ENCODE measurements at places on chromosomes 12 and 14. TPM values are rescaled to one million over a fixed set of nuclear protein-coding genes. Genes with fewer than 3 reads are reported as not detected.
A peak's percentile ranks its signal among the peaks of the same experiment; 100 is the strongest.

GRCh38 chr12:53502983-53503728 lies 2.1 kb downstream of the TARBP2 start:
- H3K4me1 ChIP-seq: peaks cover 55% of the 10 kb centered on the region
- H3K27ac ChIP-seq: peak overlapping the region; percentile 97
- no peaks in the 10 kb centered on the region for H3K36me3 ChIP-seq
- H3K4me3 ChIP-seq: no peak overlapping the region
- no peaks in the 10 kb centered on the region for H3K27me3 ChIP-seq

DNA sequence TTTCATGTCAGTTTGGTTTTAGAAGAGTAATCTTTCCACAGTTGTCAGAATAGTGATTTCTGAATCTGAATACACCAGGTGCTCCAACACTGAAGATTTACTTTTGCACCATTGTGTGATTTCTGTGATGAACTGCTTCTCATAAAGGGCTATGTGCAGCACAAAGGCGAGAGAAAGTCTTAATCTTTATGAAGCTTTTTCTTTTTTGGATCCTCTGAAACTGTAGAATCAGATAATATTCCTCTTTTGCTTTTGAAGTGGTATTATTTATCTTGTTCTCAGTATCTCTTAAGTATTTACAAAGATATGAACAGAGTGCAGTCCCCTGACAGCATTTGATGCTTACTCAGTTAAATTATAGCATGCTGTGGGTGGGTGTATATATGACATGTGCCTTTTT lies 207.8 kb downstream of the NAV3 start:
- no peaks in the 10 kb centered on the region for H3K27me3 ChIP-seq
- H3K36me3 ChIP-seq: no peaks in the 10 kb centered on the region
- H3K4me3 ChIP-seq: no peak overlapping the region

GRCh38 chr12:75000120-75000519 lies 209.5 kb downstream of the KCNC2 start:
- H3K4me1 ChIP-seq: no peaks in the 10 kb centered on the region
- no peaks in the 10 kb centered on the region for H3K36me3 ChIP-seq
- DNase-seq: no peak

DNA sequence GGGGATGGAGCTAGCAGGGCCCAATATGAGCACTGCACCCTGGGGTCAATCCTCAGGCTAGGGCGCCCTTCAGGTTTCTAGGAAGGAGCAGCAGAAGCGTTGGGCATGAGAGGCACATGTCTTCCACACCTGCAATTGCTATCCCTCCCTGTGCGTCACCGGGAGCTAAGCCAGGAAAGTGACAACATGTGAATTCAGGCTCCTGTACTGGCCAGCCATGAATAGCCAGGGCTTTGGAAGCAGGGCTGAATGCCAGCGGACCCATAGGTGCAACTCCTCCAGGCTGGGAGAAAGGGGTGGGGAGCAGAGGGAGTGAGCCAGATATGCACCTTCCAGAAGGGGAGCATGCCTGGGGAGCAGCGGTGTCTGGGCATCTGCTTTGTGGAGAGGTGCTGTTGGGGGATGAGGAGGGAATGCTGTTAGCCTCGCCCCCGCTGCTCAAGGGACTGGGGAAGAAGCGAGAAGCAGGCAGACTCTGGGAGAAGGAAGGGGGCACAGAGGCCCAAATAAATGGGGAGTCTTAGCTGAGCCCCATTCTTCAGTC lies 6.1 kb downstream of the HOXC5 start:
- no peak overlapping the region for H3K27ac ChIP-seq
- no peak overlapping the region for H3K4me3 ChIP-seq
- H3K27me3 ChIP-seq: no peaks in the 10 kb centered on the region
- no peaks in the 10 kb centered on the region for H3K36me3 ChIP-seq
- no peak for DNase-seq
- peaks cover 4% of the 10 kb centered on the region for H3K4me1 ChIP-seq

DNA sequence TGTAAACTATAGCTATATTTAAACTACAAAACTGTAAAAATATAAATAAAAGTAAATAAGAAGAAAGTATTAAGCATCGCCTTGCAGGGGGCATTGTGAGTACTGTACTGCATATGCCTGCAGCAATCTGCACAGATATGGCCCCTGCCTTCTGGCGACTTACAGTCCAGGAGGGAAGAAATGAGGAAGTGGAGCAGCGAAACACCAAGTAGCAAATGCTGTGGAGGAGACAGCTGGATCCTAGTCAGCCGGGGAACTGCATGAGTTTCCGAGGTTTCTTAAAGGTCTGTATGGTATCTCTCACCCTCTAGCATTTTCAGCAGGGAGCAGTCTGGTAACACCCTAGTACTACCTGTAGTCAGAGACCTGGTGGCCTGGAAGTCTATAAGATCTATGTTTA lies 256.9 kb downstream of the CACNA1C start:
- no peaks in the 10 kb centered on the region for H3K27me3 ChIP-seq
- H3K36me3 ChIP-seq: no peaks in the 10 kb centered on the region
- no peak for DNase-seq
- no peak overlapping the region for H3K4me3 ChIP-seq
- H3K4me1 ChIP-seq: no peaks in the 10 kb centered on the region

- DNase-seq: no peak
- no peaks in the 10 kb centered on the region for H3K36me3 ChIP-seq
- H3K27me3 ChIP-seq: no peaks in the 10 kb centered on the region
- no peaks in the 10 kb centered on the region for H3K4me1 ChIP-seq
- no peak overlapping the region for H3K27ac ChIP-seq
Observed at GRCh38 chr14:54591461-54591860, 24.5 kb downstream of the SAMD4A start.

- no peaks in the 10 kb centered on the region for H3K27me3 ChIP-seq
- no peak overlapping the region for H3K4me3 ChIP-seq
- no peaks in the 10 kb centered on the region for H3K36me3 ChIP-seq
- H3K4me1 ChIP-seq: peaks cover 10% of the 10 kb centered on the region
Observed at GRCh38 chr12:104281636-104282035, 21.9 kb upstream of the EID3 start.

GRCh38 chr12:127546721-127547505 lies 720.1 kb upstream of the TMEM132C start:
- H3K27ac ChIP-seq: no peak overlapping the region
- no peak overlapping the region for H3K4me3 ChIP-seq
- H3K4me1 ChIP-seq: no peaks in the 10 kb centered on the region
- no peaks in the 10 kb centered on the region for H3K27me3 ChIP-seq

DNA sequence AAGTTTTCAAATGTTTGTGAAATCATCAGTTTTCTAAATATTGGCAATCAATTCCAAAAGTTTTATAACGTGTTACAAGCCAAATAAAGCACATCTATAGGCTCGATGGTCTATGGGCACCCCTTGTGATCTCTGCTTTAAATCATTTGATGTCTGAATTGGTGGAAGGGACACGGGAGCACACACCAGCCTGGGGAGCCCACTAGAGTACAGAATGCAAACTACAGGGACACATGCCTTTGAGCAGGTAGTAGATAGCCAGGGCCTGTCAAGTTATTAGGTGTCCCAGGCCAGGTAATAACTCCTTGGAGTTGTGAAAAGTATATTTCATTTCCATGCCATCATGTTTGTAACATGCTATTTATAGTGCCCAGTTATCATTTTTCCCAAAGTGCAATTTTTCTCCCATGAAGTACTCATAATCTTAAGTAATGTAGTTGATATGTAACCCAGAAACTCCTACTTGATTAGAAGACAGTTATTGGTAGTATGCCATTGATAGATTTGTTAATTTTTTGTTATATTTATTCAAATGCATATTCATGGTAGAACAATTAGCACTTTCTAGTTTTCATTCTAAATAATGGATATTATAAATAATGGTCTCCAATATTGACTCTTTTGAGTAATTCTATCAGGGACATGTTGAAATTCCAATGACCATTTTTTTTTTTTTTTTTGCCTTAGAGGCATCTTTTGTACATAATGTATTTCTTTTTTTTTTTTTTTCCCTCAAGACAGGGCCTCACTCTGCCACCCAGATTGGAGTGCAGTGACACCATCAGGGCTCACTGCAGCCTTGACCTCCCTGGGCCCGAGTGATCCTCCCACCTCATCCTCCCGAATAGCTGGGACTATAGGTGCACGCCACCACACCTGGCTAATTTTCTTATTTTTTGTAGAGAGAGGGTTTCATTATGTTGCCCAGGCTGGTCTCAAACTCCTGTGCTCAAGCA lies 96.9 kb upstream of the FGD4 start:
- no peaks in the 10 kb centered on the region for H3K4me1 ChIP-seq
- no peaks in the 10 kb centered on the region for H3K27me3 ChIP-seq
- no peak overlapping the region for H3K27ac ChIP-seq

GRCh38 chr12:84348582-84348981 lies 564.0 kb downstream of the SLC6A15 start:
- H3K36me3 ChIP-seq: no peaks in the 10 kb centered on the region
- H3K4me3 ChIP-seq: no peak overlapping the region
- no peak for DNase-seq
- H3K4me1 ChIP-seq: no peaks in the 10 kb centered on the region
- H3K27me3 ChIP-seq: no peaks in the 10 kb centered on the region
- no peak overlapping the region for H3K27ac ChIP-seq

GRCh38 chr12:29148596-29148910 lies 525 bp upstream of the FAR2 start:
- H3K4me3 ChIP-seq: peak overlapping the region; percentile 78
- H3K36me3 ChIP-seq: no peaks in the 10 kb centered on the region
- DNase-seq: no peak
- no peaks in the 10 kb centered on the region for H3K4me1 ChIP-seq
- H3K27me3 ChIP-seq: no peaks in the 10 kb centered on the region
- H3K27ac ChIP-seq: peak overlapping the region; percentile 33

GRCh38 chr12:8035440-8036010 lies 3.0 kb downstream of the FOXJ2 start:
- peak overlapping the region; percentile 97 for H3K27ac ChIP-seq
- DNase-seq: no peak
- no peak overlapping the region for H3K4me3 ChIP-seq
- H3K27me3 ChIP-seq: no peaks in the 10 kb centered on the region
- H3K4me1 ChIP-seq: peaks cover 59% of the 10 kb centered on the region

The DERA gene
- total RNA-seq: 19.0 TPM

The P2RX2 gene
- total RNA-seq: 2.7 TPM

The RNU4-1 gene
- under 0.01 TPM for total RNA-seq

The VDR gene
- 1.4 TPM for total RNA-seq

The CLBA1 gene
- 53.9 TPM for total RNA-seq

The GARIN6 gene
- total RNA-seq: 7.8 TPM

The CHGA gene
- 92.9 TPM for total RNA-seq

The RBM19 gene
- total RNA-seq: 55.4 TPM

The FOXA1 gene
- total RNA-seq: 3.0 TPM

The TBX3 gene
- total RNA-seq: 8.7 TPM

Measured in testis (tissue), 5 donors.